ENCODE measurements at places on chromosomes 11 and 22.
A peak's percentile ranks its signal among the peaks of the same experiment; 100 is the strongest.

- DNase-seq: no peak
Measured at GRCh38 chr22:42222140-42222539, 48.3 kb downstream of the TCF20 start.

- DNase-seq: no peak
Measured at GRCh38 chr11:70105755-70106571, 27.8 kb downstream of the ANO1 start.

GRCh38 chr11:83157594-83158356 is 844 bp downstream of the PCF11 start:
- DNase-seq: peak; percentile 22

DNA sequence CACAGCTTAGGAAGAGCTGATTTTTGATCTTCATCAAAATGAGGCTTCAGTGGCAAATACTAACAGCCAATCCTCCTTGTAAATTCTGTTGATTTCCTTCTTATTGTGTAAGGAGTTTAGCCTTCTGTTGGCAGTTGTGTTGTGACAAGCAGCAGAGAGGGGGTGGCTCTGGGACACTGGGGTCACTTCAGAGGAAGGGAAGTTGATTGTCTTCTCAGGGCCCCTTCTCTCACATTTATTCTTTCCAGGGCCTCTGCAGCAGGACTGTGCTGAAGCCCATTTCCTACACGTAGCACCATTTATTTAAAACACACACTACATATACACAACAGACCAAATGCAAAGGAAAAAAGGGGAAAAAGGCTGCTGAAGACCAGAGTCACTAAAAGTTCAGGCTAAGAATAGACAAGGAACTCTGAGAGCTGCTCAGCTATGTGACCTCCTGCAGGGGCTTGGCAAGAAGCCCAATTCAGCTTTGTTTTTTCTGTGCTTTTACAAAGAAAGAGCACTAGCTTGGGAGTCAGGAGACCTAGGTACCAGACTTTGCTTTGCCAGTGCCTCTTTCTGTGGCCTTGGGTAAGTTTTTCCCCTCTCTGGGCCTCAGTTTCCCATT is 28.3 kb upstream of the UPB1 start:
- no peak for DNase-seq

- no peak for DNase-seq
Measured at GRCh38 chr22:27726686-27727449, 74.7 kb downstream of the MN1 start.

Measured in stimulated activated CD8-positive, alpha-beta memory T cell treated with anti-CD3 and anti-CD28 coated beads, Interleukin-7, amount 100 ng/mL, for 24 hours (primary cell).